ENCODE measurements at places on chromosomes 5 and 9. TPM values are rescaled to one million over a fixed set of nuclear protein-coding genes. Genes with fewer than 3 reads are reported as not detected.

GRCh38 chr5:172453206-172453985 is 929 bp downstream of the SH3PXD2B start:
- no peak for DNase-seq

GRCh38 chr9:2411459-2412215 is 209.9 kb upstream of the VLDLR start:
- DNase-seq: no peak

DNA sequence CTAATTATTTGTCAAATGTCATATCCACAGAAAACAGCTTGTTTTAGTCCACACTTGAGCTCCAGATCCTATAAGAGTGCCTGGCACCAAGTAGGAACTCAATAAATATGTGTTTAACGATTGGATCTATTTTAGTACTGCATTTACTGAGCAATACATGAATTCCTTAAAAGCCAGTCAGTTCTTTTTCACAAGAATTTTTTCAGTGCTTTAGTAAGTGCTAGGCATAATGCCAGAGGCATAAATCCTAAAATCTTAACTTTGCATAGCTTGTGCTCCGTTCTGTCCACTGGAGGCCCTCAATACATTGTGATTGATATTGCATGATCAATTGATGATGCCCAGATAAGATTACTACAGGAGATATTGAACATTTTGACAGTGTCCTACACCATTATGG is 67.3 kb upstream of the PCSK5 start:
- no peak for DNase-seq

- DNase-seq: no peak
These were observed 96.1 kb downstream of the SEMA6A start for GRCh38 chr5:116478491-116478890.

- no peak for DNase-seq
These were observed 8.4 kb downstream of the RCL1 start for GRCh38 chr9:4801156-4801555.

CTXN3 gene
- not detected for total RNA-seq

HTR1A gene
- not detected for total RNA-seq

FYB1 gene
- total RNA-seq: 642 TPM

GCNT4 gene
- total RNA-seq: 23.5 TPM

GPRIN1 gene
- total RNA-seq: 0.11 TPM

All from naive thymus-derived CD8-positive, alpha-beta T cell (primary cell).